Stimulated activated CD8-positive, alpha-beta memory T cell treated with anti-CD3 and anti-CD28 coated beads, Interleukin-7, amount 100 ng/mL, for 1 hour (primary cell): ENCODE measurements at places on chromosomes 2 and 18.

DNA sequence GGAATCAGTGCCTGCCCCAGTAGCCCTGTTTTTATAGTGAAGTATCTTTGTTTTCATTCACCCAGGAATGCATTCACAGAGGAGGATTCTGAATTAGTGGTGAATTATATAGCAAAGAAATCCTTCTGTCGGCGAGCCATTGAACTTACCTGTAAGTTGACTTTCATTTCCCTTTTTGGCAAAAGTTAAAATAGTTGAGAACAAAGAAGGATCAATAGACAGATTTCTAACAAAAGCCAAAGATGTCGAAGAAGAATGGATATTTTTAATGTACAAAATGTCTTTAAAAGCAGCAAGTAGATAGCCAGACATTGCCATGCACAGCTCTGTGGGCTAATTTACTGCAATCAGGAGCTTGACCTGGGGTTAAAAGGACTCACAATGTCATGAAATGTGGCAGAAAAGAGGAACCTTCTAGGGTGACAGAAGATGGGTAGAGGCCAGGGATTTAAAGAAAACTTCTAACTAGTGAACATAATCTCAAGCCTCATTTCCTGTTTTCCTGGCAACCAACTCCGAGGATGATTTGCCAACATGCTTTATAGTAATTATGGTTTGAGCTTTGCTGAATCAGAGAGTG is 53.8 kb upstream of the TMEM87B start:
- DNase-seq: no peak

DNA sequence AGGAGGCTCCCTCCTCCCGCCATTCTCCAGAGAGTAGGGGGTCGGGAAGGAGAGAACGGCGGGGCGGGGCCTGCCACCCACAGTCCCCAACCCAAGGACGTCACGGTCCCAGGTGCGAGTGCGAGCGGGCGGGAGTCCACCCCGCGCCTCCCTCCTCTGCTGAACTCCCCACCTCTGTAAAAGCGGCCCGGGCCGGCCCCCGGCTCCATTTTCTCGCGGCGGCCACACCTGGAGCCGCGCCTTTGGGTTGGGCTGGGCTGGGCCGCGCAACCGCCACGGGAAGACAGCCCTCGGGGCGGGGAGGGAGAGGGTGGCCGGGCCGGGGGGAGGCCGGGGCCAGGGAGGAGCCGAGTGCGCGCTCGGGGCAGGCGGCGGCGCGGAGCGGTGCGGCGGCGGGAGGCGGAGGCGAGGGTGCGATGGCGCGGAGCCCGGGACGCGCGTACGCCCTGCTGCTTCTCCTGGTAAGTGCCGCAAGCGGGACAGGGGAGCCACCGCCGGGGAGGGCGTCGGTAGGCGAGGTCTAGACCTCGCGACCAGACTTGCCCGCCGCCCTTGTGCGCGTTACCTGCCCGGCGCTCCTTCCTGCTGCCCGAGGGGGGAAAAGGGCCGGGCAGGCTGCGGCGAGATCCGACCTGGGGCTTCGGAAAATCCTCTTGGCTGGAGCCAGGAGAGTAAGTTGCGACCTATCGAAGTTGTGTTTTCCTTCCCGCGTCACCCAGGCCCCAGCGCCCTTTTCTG is at the start of gene DSG2:
DSG2 (plus strand) TSS at position 342 of the 738 bp plus-strand sequence; CDS start at position 417, 75 bp downstream.
- DNase-seq: no peak

DNA sequence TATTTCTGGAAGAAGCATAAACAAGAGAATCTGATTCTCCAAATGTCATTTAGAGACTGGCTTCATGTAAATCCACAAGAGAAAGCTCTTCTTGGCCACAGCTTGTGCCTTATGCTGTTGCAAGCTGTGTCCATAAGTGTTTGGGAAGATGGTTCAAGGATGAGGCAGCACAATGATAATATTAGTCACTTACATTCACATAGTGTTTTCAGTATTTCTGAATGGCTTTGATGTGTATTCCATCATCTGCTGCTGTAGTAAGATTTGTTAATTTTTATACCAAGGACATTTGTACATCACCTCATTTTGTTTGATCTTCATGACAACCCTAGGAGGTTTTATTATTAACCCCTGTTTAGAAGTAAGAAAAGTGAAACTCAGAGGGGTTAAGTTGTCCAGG is 29.9 kb downstream of the CREG2 start:
- no peak for DNase-seq

DNA sequence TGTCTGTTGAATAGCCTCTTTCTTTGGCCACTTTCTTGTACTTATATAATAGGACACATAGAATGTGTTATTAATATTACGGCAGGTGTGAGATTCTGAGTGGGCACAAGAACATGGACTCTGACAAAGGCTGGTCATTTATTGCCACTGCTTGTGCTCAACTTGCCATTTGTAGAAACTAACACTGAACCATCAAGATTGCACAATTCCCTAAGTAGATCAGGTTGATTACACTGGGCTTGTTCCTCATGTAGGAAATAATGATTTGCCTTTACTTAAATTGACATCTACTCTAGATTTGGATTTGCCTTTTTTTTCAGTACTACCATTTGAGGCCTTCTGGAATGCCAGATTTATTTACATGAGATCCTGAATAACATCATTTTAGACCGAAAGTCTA is 342.7 kb upstream of the CWC22 start:
- no peak for DNase-seq

GRCh38 chr2:230226051-230226551 is 565 bp downstream of the SP140 start:
- no peak for DNase-seq

DNA sequence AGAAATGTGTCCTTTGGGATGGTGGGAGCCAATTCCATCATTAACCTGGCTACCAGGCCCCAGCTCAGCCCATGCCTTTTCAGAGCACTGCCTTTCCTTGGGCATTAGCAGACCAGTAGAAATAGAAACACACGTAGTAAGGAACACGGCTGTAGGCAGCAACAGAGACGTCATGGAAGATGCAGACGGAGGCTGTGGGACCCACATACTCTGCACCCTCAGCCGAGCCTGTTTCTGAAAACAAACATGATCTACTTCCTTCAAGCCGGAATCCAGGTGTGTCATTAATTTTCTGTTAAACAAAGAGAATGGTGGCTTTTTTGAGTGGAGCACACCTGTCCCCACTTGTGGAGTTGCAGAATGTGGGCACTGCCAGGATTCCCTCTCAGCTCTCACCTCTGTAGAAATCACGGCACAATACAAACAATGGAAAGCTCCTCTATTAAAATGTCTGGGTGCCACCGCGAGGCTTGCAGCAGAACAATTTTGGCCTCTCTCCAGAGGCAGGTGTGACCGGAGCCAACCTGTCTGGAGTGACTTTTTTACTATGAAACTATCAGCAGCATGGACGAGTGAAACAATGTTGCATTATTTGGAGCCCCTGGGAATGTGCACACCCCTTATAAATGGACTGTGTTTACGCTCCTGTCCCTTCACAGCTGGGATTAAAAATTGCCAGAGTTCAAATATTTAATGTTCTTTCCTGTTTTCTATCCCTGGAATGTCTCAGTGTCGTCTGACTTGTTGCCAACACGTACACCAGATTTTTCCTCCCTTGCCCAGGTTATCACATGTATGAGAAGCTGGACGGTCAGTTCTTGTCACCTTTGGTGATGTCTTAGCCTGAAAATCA is 31.7 kb downstream of the SPP2 start:
- DNase-seq: no peak

- DNase-seq: no peak
Observed at GRCh38 chr2:190505696-190506095, 28.8 kb downstream of the NEMP2 start.

DNA sequence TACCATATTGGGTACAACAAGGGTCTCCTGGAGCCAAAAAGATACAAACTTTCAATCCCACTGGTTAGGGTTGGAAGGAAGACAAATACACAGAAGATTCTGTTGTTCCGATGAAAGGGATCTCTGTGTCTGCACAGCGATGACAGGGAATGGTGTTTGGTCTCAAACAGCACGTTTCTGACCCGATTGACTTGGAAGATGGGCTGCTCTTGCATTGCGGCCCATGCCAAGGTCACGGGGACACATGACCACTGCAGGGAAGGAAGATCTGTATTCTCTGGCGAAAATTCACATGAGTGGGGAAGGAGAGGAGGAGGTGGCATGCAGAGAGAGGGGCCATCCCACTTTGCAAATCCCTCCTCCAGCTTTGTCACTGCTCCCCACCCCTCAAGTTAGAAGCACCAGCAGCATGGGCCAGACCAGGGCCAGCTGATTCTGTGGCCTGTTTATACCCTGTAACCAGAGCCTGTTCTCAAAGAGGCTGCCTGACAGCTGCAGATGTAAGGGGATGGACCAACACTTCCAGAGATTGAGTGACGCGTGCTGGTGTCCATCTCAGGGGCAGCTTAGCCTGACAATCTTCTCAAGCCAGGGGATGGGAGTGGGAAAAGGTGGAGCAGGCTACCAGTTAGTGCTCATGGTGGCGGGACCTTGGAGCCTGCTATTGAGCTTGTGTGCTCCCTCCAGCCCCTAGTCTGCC is 57.2 kb downstream of the TNP1 start:
- no peak for DNase-seq

- no peak for DNase-seq
Observed at GRCh38 chr2:18824325-18824790, 235.0 kb upstream of the NT5C1B start.

DNA sequence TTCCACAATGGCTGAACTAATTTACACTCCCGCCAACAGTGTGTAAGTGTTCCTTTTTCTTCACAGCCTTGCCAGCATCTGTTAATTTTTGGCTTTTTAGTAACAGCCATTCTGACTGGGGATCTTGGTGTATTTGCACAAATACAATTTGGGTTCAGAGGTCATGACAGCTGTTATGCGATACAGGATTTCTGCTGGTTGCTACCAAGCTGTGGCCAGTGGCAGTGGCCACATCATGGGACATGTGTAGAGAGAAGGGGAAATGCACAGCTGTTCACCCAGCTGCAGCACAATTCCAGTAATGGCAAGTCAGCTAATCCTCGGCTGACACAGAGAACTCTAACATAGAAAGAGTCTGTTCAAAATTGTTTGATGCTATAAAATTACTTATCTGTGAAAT is 21.0 kb upstream of the SELENOI start:
- DNase-seq: no peak

DNA sequence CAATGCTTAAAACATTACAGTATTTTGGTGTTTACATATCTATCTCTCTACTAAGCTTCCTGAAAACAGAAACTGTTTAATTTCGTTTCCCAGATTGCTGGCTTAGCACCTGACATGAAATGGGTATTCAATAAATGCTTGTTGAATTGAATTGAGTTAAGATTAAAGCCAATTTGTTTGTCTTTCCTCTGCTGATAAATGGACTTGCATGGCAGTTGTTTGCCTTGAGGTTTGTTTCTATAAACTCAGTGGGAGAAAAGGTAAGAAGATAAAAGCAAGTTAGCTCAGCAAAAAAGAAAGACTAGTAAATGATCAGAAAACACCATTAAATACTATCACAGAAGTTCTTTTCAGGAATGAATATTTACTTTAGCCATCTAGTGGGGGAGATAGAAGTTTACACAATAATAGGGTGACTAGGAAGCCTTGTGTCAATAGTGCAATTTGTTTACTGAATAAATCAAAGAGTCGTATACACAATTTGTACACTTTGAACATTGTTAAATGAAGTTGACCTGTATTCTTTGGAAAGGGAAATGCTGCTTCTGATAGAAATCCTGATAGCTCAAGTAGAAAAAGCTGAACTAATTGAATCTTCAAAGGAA is 754.5 kb upstream of the FAM98A start:
- no peak for DNase-seq

DNA sequence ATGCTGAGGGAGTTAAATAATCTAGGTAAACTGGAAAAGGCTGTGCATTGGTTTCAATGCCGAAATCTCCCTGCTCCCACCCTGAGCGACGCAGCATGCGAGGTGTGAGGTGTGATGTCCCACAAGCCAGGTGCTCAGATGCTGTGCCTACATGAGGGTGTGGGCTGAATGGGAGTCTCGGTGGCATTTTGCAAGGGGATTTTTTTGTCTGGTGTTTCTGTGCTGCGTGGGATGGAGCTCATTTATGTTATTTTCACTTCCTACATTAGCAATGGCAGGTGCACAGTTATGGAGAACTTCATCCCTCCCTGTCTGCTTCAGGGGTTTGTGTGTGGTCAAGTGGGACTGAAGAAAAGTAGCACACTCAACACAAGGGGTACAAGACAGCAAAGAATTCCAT is 110.2 kb upstream of the CCDC68 start:
- no peak for DNase-seq

- no peak for DNase-seq
Observed at GRCh38 chr2:21228041-21228895, 104.5 kb downstream of the TDRD15 start.

GRCh38 chr2:102149644-102150455 is 7.3 kb downstream of the IL1R1 start:
- DNase-seq: no peak

GRCh38 chr2:236607471-236608187 is 38.0 kb downstream of the ACKR3 start:
- DNase-seq: no peak

GRCh38 chr2:148607566-148607965 is 37.0 kb upstream of the EPC2 start:
- no peak for DNase-seq

DNA sequence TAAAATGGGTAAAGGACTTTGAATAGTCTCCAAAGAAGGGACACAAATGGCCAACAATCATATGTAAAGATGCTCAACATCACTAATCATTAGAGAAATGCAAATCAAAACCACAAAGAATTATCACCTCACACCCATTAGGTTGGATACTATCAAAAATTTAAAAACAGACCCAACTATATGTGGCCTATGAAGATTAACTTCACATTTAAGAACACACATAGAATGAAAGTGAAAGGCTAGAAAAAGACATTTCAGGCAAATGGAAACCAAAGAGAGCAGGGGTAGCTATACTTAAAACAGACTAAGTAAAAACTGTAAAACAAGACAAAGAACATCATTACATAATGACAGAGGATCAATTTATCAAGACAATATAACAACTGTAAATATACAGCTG is 53.5 kb upstream of the ASPRV1 start:
- DNase-seq: no peak

GRCh38 chr2:222293660-222294630 is 4.9 kb downstream of the PAX3 start:
- no peak for DNase-seq
